H9 (cell line): ENCODE measurements at places on chromosomes 6 and 20. TPM values are rescaled to one million over a fixed set of nuclear protein-coding genes. Genes with fewer than 3 reads are reported as not detected.

DNA sequence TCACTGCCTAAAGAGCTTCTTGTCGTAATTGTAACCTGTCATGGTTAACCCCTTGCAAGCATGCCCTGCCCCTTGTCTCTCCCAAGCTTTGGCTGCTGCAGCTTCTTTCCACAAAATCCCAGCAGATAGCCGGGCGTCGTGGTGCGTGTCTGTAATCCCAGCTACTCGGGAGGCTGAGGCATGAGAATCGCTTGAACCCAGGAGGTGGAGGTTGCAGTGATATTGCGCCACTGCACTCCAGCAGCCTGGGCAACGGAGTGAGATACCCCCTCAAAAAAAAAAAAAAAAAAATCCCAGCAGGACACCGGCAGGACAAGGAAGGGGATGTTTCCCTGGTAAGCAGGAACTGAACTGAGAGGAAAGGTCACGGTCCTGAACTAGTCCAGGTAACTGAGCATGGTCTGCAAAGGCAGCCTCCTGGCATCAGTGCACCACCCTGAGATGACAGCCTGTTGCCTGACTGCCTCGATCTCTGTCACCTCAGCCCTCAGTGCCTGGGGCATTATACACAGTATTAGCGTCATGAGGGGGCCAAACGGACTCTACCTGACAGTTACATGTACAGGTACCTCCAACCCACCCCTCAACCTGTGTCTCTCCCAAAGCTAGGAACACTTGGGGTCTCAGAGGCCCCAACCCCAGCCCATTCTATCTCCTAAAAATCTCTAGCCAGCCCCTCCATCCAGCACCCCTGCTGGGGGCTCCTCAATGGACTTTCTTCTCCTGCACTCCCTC lies 1.8 kb downstream of the LZTS3 start:
- DNase-seq = no peak
- H3K4me1 ChIP-seq = no peaks in the 10 kb centered on the region; the same call in 1 of the 2 replicates
- H3K36me3 ChIP-seq = peaks cover 4% of the 10 kb centered on the region; the same call in 2 of the 3 replicates

DNA sequence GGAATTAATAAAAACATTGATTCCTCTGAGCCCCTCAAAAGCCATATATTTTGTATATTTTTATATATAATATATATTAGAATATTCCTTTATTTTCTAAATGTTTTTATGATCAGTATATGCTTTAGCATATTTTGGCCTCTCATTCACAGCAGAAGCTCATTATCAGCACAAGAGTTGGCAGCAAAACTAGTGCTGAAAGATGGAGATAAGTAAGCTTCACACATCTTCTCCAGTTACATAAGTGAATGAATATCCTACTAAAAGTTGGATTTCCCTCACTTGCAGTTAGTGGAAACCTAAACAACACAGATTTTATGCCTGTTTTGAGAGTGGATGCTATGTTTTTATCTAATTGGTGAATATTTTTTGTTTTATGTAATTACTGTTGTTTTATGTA lies 1303.8 kb upstream of the ADGRB3 start:
- no peaks in the 10 kb centered on the region for H3K36me3 ChIP-seq
- H3K27me3 ChIP-seq = no peaks in the 10 kb centered on the region
- DNase-seq = no peak
- H3K27ac ChIP-seq = no peak overlapping the region
- H3K4me3 ChIP-seq = no peak overlapping the region

DNA sequence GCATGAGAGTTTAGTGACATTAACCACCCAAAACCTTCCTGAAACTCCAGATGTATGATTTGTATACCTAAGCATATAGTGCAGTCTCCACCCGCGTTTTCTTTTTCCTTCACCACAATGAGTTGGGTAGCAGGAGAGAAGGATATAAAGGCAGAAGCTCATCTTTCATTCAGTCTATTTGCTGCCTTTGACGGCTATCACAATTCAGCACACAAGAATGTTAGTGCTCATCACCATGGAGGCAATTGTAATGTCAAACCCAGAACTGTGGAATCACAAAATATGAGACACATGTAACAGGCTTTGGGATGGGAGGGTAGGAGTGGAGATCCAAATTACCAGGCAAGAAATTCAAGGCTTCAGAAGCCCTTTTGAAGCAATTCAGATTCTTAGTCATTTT lies 17.6 kb downstream of the ZHX3 start:
- H3K4me1 ChIP-seq = peaks cover 5% of the 10 kb centered on the region; the same call in 1 of the 2 replicates
- H3K27me3 ChIP-seq = no peaks in the 10 kb centered on the region
- no peaks in the 10 kb centered on the region for H3K36me3 ChIP-seq
- DNase-seq = no peak

GRCh38 chr20:52798124-52798523 lies 174.0 kb upstream of the TSHZ2 start:
- H3K4me3 ChIP-seq = no peak overlapping the region
- DNase-seq = no peak
- no peak overlapping the region for H3K27ac ChIP-seq

Gene APOM
- total RNA-seq = 3.6 and 3.9 TPM in 2 replicates

- H3K4me1 ChIP-seq = no peaks in the 10 kb centered on the region
- H3K27ac ChIP-seq = no peak overlapping the region
- DNase-seq = no peak
- H3K36me3 ChIP-seq = no peaks in the 10 kb centered on the region; the same call in 1 of the 2 replicates
Measured at GRCh38 chr20:6956056-6956455, 188.6 kb downstream of the BMP2 start.

DNA sequence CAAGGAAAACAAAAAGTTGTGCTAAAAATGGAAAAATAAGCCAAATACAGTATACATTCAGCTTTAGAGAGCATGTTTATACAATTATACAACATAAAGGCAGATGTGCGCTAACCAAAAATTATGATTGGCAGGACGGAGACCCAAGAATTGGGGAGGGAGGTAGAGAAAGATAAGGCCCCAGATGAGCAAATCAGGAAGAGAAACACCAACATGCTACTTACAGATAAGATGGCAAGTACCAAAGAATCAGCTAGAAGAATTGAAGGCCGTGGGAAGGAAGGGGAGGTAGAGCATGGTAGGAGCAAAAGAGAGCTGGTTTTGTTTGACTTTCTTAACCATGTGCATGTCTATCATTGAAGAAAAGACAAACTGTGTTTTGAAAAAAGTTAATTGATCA lies 45.4 kb downstream of the PRND start:
- DNase-seq = no peak
- H3K27me3 ChIP-seq = no peaks in the 10 kb centered on the region
- H3K4me1 ChIP-seq = no peaks in the 10 kb centered on the region
- H3K4me3 ChIP-seq = no peak overlapping the region
- peaks cover 8% of the 10 kb centered on the region for H3K36me3 ChIP-seq

Gene HMGCLL1
- total RNA-seq = 0.20 and 0.24 TPM in 2 replicates

Gene C20orf141
- not detected in 2 replicates for total RNA-seq

Gene BMP5
- total RNA-seq = not detected in 2 replicates

Gene DPPA5
- total RNA-seq = 1.2 TPM in 2 replicates

- H3K4me1 ChIP-seq = no peaks in the 10 kb centered on the region; the same call in 1 of the 2 replicates
- H3K27me3 ChIP-seq = no peaks in the 10 kb centered on the region
- peak; percentile 87 for DNase-seq
- H3K4me3 ChIP-seq = peak overlapping the region; percentile 66
- peaks cover 41% of the 10 kb centered on the region for H3K36me3 ChIP-seq
Measured at GRCh38 chr20:3800256-3800877, 4.3 kb downstream of the CDC25B start.

DNA sequence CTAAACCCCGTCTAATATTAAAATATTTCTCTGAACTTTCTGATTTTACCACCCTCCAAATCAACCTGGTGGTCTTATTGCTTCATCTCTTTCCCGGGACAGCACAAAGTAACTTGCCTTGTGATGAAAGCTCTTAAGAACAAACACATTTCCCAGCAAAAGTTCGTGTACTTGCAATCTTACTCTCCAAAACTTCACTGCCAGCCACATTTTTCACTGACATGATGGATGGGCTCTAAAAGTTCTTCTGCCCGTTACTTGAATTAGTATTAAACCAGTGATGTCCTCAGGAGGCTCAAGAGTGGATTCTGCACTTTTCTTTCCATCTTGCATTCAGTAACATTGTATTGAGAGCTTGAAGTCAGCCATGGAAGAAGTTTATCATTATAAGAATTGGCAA lies 731.6 kb upstream of the GJE1 start:
- no peak overlapping the region for H3K27ac ChIP-seq
- H3K4me3 ChIP-seq = no peak overlapping the region

DNA sequence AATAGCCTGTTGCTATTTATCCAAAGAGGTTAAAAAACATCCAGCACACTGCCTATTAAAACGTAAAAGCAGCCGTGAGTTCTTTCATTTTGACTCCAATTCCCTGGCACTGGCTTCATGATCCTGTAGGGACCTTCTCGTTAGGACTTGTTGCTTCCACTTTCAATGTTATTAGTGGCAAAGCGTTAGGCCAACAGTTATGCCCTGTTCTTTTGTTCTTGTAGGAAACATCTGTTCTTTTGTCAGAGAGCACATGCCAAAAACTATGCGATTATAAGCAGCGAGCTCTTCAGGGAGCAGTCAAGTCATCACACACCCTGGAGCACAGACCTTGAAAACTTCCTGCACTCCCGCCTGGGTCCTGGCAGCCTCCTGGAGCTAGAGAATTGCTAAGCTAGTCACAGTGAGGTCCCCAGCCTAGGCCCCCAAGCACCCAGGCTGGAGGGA lies 609.5 kb upstream of the ARID1B start:
- H3K36me3 ChIP-seq = no peaks in the 10 kb centered on the region
- H3K4me3 ChIP-seq = no peak overlapping the region
- H3K27ac ChIP-seq = no peak overlapping the region
- no peak for DNase-seq
- H3K27me3 ChIP-seq = no peaks in the 10 kb centered on the region
- H3K4me1 ChIP-seq = no peaks in the 10 kb centered on the region

Gene ANKRD6
- total RNA-seq = 5.4 and 5.6 TPM in 2 replicates

DNA sequence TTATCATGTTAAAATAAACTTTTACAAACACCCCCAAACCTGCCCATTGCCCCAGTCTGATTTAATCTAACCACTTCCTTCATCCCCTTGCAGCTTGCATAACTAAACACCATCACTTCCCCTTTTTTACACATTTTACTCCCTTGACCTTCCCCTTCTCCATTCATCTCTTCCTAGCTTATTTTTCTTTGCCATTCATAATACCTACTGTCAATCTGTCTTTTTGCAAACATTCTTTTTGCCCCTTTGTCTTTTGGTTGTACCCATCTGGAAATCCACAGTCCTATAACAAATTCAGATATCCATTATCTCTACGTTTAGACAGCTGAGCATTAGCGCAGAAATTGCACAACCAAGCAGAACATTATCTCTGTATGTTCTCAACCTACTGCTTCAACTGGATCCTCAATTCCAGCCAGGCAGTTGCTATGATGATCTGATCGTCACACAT lies 51.2 kb downstream of the C6orf52 start:
- H3K27me3 ChIP-seq = no peaks in the 10 kb centered on the region
- H3K27ac ChIP-seq = no peak overlapping the region
- no peak overlapping the region for H3K4me3 ChIP-seq
- no peaks in the 10 kb centered on the region for H3K4me1 ChIP-seq

GRCh38 chr20:25580711-25581110 lies 4.6 kb downstream of the NINL start:
- DNase-seq = no peak
- H3K27ac ChIP-seq = no peak overlapping the region
- no peaks in the 10 kb centered on the region for H3K27me3 ChIP-seq
- H3K36me3 ChIP-seq = peaks cover 36% of the 10 kb centered on the region
- no peaks in the 10 kb centered on the region; the same call in 1 of the 2 replicates for H3K4me1 ChIP-seq

Gene NOL4L
- 28.9 and 31.7 TPM in 2 replicates for total RNA-seq

Gene STMND1
- total RNA-seq = not detected in 2 replicates

Gene SLCO4A1
- total RNA-seq = 8.4 and 9.4 TPM in 2 replicates

DNA sequence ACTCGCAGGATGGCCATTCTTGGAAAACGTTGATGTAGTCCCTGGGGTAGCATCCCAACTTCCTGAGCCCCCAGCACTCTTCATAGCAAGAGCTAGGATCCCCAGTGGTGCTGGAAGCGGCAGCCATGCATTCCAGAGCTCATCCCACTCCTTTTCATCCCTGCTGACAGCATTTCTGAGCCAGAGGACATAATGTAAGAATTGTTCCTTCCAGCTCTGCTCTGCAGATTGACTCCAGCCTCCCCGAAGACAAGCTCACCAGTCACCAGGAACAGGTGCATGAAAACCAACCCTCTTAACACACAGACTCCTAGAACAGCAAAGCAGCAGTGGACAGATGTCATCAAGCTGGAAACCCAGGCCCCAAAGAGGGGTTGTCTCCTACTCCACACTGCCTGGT lies 3.8 kb downstream of the SLC13A3 start:
- DNase-seq = no peak
- H3K27me3 ChIP-seq = no peaks in the 10 kb centered on the region; the same call in 1 of the 2 replicates
- H3K36me3 ChIP-seq = no peaks in the 10 kb centered on the region; the same call in 2 of the 3 replicates
- no peak overlapping the region for H3K4me3 ChIP-seq

Gene TRDN
- total RNA-seq = 10.4 and 10.6 TPM in 2 replicates

Gene PTCRA
- not detected in 2 replicates for total RNA-seq

Gene C6orf58
- total RNA-seq = not detected in 2 replicates

GRCh38 chr6:31038559-31038958 lies 28.3 kb downstream of the MUC22 start:
- H3K4me1 ChIP-seq = no peaks in the 10 kb centered on the region; the same call in 1 of the 2 replicates
- no peak overlapping the region for H3K27ac ChIP-seq
- H3K36me3 ChIP-seq = no peaks in the 10 kb centered on the region

DNA sequence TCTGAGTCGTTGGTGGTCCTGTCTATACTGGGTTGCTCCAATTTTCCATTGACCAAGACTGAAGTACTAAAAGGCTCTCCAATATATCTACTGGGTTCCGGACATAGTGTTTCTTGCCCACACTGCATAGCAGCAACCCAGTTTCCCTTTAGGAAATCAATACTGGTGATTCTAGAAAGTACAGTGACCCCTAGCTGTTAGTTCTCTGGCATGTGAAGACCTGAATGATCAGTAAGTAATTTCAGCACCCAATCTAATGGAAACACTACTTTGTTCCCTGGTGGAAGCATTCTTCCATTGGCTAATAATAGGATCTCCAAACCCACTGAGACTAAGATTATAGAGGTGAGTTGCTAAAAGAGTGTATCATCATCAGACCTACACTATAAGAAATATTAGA lies 40.8 kb upstream of the STMND1 start:
- DNase-seq = no peak
- no peaks in the 10 kb centered on the region for H3K4me1 ChIP-seq
- no peaks in the 10 kb centered on the region for H3K27me3 ChIP-seq
- no peak overlapping the region for H3K4me3 ChIP-seq
- no peak overlapping the region for H3K27ac ChIP-seq

DNA sequence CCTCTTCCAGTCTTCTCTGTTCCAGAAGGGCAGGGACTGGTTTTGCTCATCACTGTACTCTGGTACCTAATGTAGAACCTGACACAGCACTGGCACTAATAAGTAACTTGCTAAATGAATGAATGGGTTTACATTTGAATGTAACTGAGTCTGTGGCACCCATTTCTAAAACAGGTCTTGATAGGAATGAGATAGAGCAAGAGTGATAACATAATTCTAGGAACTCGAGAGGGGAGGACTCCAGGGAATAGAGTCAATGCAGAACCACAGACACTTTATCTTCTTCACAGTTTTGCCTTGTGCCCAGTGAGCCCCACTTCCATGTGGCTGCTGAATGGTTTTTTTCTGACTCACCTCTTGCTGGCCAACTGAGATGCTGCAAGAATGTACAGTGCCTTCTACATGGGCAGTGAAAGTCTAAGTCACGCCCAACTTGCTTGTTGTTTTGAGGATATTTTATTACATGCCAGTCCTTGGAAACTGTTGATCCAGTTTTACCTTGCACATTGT lies 61.1 kb downstream of the TBC1D7 start:
- no peak overlapping the region for H3K27ac ChIP-seq
- peaks cover 13% of the 10 kb centered on the region for H3K36me3 ChIP-seq
- no peaks in the 10 kb centered on the region for H3K27me3 ChIP-seq

Gene RALY
- 199 and 207 TPM in 2 replicates for total RNA-seq

Gene ZNF391
- 4.4 and 5.4 TPM in 2 replicates for total RNA-seq

Gene E2F1
- total RNA-seq = 57.9 and 58.7 TPM in 2 replicates
